ENCODE measurements at places on chromosomes 12 and 14.

GRCh38 chr12:116043659-116044535 lies 233.6 kb downstream of the MED13L start:
- DNase-seq, result no peak

DNA sequence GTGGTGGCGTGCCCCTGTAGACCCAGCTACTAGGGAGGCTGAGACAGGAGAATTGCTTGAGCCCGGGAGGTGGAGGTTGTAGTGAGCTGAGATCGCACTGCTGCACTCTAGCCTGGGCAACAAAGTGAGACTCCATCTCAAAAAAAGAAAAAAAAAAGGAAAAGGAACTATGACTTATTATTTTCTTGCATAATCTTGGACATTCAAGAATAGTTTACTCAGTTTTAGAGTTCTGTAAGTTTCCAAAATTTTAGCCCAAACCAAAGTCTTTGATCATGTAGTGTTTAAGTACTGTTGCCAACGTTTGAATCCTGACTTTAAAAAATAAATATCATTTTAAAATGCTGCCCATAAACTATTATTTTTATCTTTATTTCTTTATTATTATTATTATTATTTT lies 6.2 kb downstream of the PSMA6 start:
- no peak for DNase-seq

DNA sequence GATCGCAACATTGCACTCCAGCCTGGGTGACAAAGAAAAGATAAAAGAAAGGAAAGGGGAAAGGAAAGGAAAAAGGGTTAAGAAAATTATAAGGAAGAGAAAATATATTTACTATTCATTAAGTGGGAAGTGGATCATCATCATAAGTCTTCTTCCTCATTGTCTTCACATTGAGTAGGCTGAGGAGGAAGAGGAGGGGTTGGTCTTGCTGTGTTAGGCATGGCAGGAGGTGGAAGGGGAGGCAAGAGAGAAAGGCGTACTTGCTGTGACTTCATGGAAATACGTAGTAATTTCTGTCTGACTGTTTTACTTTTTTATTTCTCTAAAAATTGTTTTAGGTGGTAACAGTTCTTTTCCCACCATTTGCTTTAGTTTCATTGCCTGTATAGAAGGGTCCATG lies 26.2 kb downstream of the FAM177A1 start:
- no peak for DNase-seq

GRCh38 chr12:49524660-49525324 lies 14.0 kb upstream of the KCNH3 start:
- DNase-seq, result no peak

DNA sequence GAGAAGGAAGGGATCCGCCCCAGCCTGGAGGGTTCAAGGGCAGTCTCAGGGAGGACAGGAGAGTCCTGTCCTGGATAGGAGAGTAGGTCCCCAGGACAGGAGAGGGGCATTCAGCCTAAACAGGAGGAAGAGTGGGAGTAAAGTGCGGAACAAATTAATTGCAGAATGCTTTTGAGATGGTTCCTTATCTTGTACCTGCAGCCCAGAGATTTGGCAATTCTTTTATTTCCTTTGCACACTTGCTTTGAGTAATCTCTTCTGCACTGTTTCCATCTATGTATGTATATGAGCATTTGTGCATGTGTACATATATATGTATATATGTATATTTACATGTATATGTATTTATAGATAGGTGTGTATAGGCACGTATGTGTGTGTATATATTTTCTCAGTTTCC lies 22.7 kb downstream of the PLEK2 start:
- no peak for DNase-seq

- DNase-seq, result no peak
These were observed 332.4 kb upstream of the PRICKLE1 start for GRCh38 chr12:42921741-42922504.

DNA sequence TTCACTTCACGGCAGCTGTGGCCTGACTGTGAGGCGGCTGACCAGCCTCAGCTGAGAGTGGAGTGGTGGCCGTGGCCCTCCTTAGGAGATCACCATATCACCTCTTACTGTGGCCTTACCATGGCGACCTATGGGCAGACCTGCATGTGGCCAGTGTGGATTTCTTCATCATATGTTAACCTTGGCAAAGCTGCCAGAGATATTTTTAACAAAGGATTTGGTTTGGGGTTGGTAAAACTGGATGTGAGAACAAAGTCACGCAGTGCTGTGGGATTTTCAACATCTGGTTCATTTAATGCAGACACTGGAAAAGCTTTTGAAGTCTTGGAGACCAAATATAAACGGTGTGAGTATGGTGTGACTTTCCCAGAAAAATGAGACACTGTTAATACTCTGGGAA lies 46.9 kb downstream of the KLRG1 start:
- DNase-seq, result no peak

GRCh38 chr12:22802883-22803630 lies 178.1 kb downstream of the ETNK1 start:
- no peak for DNase-seq

DNA sequence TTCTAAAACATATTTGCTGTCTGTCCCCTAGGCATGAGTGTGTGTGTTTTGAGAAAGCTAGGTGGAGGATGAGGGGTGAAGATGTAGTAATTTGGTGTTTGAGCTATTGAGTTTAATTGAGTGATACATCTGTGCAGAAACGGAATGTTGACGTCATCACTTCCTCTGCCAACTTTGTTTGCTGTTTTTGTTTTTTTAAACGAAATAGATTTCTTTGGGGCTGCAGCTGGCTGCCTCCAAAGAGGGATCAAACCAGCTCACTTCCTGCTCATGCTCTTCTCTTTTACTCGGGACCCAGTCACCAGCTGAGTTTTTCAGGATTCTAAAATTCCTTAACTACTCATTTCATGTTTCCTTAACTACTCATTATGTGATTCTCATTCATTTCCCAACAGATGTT lies 19.5 kb upstream of the CRACR2A start:
- no peak for DNase-seq

DNA sequence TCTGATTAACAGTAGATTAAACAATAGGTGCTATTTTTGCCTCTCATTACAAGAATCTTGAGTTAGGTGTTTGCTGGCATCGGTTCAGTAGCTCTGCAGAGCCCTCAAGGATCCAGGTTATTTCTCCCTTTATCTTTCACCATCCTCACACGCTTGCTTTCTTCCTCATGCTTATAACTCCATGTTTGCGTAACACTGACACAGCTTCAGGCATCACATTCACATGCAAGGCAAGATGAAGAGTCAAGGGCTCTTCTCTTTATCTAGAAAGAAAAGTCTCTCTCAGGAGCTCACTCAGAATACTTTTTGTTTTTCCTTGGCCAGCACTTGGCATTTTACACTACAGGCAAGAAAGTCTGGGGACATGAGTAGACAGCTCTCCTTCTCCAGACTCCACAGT lies 24.2 kb upstream of the PTHLH start:
- DNase-seq, result no peak

GRCh38 chr12:6925540-6926279 lies 2.0 kb upstream of the ATN1 start:
- DNase-seq, result peak; percentile 53

DNA sequence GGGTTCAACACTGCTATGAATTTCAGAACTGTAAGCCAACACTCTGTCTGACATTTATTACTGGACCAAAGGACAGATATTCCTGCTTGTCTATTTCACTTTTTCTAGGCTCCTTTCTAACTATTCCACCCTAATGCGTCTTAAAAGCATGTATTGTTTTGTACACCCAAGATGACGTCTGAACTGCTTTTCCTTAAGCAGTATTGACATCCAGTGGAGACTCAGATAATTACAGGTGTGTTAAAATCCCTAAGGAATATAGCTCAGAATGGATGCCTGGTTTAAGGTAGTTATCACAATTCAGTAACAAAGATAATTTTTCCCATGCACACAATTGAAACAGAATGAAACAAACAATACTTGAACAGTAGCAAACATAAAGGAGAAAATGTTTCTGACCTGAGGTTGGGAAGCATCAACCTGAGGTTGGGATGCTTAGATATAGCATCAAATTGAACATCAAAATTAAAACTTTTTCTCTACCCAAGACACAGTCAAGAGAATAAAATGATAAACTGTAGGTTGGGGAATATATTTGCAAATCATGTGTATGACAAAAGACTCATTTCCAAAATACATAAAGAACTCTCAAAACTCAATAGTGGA lies 93.7 kb upstream of the PTPRR start:
- DNase-seq, result no peak

GRCh38 chr14:71056168-71056567 lies 148.9 kb downstream of the PCNX1 start:
- no peak for DNase-seq

DNA sequence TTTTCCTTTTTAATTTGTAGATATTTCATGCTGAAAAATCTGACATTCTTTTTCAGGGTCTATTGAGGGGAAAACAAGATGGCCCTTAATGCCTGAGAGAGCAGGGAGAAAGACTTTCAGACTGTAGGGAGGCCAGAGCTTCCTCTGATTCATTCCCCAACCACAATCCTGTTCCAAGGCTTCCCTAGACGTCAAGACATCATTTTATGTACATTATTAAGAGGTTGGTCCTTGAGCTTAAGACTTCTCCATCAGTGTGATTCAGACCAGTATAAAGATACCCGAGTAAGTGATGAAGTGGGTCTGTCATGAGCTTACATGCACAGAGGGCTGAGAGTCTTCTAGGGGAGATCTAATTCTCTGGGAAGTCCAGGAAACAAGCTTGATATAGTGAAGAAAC lies 57.3 kb downstream of the AVPR1A start:
- DNase-seq, result no peak

DNA sequence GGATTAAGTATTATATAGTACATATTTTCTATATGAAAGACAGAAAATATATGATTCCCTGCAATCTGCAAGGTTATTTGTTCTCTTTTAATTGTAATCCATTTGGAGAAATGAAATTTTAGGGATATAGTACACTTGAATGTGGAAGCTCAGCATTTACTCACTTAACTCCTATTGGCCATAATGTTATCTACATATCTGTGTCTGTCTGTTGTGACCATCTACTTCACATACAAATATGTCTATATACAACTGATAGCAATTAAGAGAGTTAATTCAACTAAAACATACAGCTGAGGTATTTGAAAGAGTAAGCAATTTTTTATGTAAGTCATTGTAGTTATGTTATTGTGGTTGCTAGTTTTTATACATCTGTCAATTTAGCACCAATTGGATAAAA lies 12.9 kb downstream of the FOXG1 start:
- DNase-seq, result no peak

DNA sequence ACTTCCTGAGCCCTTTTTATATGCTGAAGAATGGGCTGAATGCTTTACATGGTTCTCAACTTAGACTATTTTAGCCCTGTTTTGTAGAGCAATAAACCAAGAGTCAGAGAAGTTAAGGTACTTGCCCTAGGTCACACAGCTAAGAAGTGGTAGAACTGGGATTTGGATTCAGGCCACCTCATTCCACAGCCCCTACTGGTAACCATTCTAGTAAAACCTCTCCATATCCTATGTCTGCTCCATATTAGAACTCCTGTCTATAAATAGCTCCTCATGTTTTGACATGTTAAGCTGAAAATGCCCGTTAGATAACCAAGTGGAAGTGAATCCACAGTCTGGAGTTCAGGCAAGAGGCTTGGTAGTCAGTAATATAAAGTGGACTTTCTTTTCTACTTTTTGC lies 111.6 kb downstream of the HECTD4 start:
- no peak for DNase-seq

DNA sequence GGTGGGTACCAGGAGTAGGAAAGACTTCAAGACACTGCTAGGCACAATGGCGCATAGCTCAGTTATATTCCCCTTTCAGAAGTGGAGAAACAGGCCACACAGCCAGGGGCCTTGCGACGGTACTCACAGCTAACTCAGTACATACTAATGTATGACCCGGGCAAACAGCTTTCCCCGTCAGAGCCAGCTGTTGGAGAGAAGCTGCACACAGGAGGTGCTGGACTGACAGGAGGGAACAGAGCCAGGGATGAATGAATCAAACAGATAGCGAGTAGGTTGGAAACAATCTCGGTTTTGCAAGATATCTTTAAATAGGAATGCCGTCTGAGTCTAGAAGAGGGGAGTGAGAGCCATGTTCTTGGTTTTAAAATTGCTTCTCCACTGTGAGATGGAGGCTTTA lies 45.5 kb downstream of the PRIMA1 start:
- DNase-seq, result no peak

DNA sequence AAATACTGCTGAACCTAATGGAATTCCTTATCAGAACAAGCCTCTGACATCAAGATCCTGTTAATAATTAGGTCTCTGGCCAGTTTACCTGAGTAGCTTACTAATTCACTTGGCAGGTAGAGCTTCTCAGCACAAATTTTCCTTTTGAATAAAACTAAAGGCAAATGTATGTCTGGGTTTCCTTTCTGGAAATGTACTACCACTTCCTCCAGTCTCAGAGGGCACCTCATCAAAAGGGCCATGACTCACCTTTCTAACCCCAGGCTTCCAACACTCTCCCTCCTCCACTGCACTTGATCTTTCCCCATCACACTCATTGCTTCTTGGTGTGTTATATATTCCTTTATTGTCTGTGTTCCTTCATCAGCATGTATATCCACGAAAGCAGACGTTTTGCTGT lies 90.5 kb downstream of the SLC2A13 start:
- DNase-seq, result no peak

- no peak for DNase-seq
These were observed 20.4 kb downstream of the CCDC88C start for GRCh38 chr14:91396959-91397815.

DNA sequence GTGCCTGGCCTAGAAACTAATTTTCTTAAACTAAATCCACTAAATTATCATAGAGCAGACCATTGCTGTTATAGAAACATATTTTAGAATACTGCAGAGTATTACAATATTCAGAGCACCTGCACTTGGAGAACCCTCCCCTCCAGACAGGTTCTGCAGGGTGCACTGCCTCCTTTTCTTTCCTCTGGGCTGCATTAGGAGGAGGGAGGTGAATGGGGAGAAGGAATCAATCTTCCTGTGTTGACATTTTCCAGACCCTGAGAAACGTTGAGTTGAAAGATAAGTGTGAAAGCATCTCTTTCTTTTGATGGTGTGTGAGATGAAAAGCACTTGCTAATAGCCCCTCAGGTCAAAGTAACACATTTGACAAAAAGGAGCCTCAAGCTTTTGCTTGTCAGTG lies 7.3 kb downstream of the SYNE2 start:
- no peak for DNase-seq

DNA sequence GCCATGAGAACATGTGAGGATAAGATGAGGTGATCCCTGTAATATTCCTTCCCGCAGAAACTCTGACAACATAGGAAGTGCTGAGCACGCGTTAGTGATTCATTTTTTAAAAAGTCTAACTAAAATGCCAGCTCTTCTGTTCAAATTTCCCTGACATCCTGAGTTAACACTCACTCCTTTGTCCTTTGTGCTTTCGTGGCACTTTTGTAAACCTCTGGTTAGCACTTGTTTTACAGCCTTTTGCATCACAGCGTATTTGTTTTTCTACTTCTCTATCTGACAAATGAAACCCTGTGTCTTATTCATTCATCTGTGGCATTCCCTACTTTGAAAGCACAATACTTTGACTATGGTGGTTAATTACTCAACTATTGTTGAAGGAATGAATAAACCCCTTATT lies 313.6 kb downstream of the NUAK1 start:
- no peak for DNase-seq

Measured in endothelial cell (in vitro differentiated cells).